ENCODE measurements at places on chromosomes 16 and 17. TPM values are rescaled to one million over a fixed set of nuclear protein-coding genes. Genes with fewer than 3 reads are reported as not detected.

Gene GLIS2
- 5.1 TPM for polyA plus RNA-seq

Gene RRAD
- polyA plus RNA-seq = 0.60 TPM

Gene CALCOCO2
- polyA plus RNA-seq = 22.0 TPM

- no peak for DNase-seq
Observed at GRCh38 chr17:59284317-59284716, 47.1 kb upstream of the YPEL2 start.

GRCh38 chr17:37233036-37233435, 142.7 kb upstream of the C17orf78 start:
- no peak for DNase-seq

DNA sequence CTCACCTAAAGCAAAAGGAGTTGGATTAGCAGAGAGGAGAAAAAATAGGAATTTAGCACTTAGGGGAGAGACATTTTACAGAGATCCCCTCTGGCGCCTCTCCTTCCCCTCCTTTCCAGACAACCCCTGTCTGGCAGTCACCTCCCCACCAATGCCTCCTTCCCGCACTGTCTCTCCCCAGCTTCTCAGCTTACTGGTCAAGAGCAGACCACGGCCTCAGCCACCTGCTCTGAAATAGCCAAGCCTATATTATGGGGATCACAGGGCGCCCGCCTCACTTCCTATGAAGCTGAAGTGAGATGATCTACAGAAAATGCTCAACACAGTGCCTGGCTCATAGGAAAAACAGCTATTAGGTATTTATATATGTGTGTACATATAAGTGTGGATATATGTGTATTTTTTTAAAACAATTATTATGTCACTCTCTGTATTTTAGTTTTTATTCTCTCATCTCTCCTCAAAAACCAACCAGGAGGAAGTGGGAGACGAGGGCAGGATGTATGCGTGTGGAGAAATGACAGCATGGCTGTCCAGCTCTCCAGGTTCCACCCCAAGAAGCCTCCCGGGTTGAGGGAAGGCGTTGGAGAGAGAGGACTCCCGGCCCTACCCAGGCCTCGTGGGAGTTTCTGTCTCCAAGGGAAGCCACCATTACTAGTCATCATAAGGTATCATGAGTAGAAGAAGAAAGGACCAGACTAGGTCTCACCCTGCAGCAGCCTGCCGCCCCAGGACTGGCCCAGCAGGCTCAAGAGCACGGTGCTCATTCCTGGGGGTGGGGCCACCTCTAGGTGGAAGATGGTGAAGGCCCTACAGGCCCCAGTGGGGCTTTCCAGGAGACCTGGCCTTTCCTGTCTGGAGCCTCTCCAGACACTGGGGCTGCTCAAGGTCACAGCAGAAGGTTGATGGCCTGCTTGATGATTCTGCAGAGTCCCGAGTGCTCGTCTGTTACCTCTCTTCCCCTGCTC, 27.2 kb downstream of the MAP3K14 start:
- no peak for DNase-seq

DNA sequence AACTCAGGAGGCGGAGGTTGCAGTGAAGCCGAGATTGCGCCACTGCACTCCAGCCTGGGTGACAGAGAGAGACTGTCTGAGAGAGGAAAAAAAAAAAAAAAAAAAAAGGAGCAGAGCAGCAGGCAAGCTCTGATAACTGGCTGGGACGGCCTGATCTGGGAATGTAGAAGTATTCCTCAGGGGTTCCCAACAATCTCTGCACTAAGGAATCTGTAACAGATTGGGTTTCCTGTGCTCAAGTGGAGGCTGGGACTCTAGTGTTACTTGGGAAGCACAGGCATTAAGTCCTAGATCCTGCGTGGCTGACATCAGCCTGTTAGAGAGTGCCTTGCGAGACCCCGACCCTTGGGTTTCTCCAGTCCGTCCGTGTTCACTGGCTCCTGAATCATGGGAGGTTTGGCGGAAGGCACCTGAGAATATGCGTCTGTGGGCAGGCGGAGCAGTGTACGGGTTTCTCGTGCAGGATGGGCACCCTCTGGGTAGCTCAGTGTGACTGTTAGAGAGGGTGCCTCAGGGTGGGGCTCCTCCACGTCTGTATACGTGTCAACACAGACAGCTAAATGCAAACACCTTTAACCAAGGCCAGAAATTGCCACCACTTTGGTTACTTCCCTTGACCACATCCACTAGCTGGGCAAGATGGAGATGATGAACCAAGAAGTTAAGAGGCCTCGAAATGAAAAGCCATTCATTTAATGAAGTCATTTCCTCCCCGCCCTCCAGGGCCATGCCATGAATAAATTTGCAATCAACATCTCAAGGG, 174.9 kb upstream of the RPL38 start:
- no peak for DNase-seq

DNA sequence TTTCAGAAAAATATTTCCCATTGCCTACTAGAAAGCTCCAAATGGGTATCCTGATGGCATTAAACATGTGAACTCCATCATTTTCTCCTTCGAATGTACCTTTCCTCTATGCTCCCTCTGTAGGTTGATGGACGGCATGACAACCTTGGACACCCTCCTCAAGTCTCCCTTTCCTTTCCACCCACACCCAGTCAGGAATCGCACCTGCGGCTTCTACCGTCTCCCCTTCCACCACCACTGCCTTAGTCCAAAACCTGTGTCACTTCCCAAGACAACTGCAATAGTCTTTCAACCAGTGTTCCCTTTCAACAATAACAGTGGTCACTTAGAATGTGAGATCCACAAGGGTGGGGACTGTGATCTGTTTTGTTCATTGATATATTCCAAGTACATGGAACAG, 233.1 kb upstream of the AXIN2 start:
- DNase-seq = peak; percentile 35

DNA sequence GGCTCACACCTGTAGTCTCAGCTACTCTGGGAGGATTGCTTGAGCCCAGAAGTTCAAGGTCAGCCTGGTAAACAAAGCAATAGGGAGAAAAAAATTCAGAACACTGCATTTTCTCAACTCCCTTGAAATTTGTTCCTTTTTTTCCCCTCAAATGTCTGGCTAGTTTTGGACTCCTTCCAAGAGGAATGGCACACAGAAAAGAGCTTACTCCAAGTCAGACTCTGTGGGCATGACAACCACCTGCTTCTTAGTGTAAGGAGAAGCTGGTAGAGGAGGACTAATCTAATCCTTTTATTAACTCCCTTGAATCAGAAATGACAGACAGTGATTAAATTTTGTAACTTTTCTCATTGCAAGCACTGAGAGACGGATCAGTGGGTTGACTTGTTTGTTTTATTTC, 27.9 kb upstream of the HYDIN start:
- DNase-seq = no peak

All from endothelial cell of umbilical vein (primary cell).